ENCODE measurements at places on chromosomes 3 and 15.

- no peak for DNase-seq
Observed at GRCh38 chr3:71001303-71001830, 582.2 kb downstream of the FOXP1 start.

DNA sequence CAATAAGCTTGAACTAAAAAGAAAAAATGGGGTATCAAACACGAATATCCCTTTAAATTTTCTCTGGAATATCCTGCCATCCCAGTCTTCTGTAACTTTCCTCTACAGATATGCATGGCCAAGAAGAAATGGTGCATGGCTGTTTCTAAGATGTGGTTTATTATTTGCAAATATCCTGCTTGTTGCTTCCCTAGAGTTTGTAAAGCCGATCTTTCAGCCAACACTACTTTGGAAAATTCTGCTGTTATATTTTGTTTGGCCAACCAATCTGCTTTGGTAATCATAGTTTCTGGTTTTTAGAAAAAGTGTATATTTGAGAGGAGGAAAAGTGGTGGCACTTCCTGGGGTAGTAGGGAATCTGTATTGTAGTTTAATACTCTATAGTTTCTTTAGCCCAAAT, 13.9 kb downstream of the PHLDB2 start:
- no peak for DNase-seq

DNA sequence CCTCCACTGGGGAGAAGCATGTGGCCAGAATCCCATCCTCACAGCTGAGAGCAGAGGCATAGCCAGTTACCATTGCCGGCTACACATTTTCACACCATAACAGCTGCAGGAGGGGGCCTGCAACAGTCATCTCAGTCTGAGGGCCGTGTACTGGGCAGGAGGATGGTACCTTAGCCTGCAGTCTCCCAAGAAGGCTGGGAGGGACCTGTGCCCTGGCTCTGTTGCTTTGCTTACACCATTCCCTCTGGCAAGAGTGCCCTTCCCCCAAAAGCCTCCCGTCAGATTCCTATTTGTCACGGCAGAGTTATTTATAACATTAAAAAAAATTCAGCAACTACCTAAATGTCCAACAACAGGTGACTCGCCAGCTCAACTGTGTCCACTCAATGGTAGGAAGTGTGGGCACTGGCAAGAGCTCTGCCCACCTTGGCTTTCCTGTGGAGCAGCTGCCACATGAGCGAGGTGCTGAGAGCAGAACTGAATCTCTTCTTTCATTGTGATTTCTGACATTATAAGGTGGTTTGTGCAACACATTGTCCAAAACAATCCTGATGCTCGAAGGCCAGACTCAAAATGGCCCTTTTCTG, 4.4 kb downstream of the CAMKV start:
- no peak for DNase-seq

- no peak for DNase-seq
Observed at GRCh38 chr3:194730365-194730764, 44.7 kb downstream of the FAM43A start.

DNA sequence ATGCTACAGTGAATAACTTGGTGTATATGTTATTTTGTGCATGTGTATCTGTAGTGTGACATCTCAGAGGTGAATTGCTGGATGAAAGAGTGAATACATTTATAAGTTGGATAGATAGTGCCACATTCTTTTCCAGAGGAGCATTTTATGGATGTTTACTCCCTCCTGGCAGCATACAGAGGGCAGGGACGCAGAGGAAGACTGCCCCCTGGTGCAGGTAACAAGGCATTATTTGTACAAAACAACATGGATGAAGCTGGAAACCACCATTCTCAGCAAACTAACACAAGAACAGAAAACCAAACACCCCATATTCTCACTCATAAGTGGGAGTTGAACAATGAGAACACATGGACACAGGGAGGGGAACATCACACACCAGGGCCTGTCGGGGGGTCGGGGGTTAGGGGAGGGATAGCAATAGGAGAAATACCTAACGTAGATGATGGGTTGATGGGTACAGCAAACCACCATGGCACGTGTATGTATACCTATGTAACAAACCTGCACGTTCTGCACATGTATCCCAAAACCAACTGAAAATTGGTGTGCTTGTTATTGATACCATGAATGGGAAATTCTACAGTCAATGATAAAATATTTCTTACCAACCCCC, 57.9 kb upstream of the CTXND1 start:
- DNase-seq, result no peak

- DNase-seq, result no peak
Observed at GRCh38 chr3:161969867-161970266, 473.3 kb downstream of the OTOL1 start.

DNA sequence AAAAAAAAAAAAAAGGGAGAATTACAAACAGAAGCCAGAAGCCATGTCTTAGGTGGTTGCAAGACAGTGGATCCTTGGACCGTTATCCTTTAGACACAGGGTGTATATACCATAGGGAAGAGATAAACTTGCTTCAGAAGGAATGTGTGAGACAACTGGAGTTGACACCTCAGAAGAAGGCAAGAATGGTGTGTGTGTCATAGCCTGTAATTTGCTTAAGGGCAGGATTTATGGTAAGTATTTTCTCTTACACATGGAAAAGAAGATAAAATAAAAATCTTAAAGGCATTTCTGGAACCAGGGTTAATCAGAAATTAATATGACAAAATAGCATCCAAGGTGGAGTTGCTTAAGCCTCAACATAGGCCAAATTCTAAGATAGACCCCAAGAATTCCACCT, 19.3 kb upstream of the DNAJC19 start:
- no peak for DNase-seq

- no peak for DNase-seq
Observed at GRCh38 chr15:60363903-60364611, 33.7 kb downstream of the ANXA2 start.

DNA sequence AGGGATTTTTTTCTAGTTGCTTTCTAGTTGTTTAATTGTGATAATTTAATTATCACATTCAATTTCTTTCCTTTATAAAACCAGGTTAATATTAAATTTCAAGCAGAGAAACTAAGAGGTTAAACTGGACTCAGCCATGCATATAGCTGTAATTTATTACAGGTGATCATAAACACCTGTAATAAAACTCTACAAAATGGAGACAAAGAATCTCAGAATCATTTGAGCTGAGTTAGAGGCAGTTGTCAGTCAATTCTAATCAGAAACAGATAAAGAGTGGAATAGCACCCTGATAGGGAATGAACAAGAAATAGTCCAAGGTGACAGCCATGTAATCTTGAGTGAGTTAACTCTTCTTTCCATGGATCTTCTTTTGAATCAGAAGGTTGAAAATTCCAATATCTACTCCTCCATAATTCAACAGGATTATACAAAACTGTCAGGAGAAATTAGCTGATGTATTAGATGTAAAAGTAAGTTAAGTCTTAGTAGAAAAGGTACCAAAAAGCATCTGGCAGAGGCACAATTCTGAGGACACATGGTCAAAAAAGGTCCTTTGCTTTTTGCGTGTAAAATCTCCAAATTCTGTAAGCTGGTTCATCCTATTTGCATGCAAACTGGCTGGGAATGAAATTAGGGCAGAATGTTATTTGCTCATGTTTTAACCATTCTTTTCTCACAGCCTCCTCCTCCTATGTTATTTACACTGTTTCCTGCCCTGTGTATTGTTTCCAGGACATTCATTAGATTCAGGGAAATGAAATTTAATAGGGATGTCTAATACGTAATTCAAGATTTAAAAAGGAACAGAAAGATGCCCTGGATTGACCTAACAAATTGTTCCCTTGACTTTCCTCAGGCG, 39.4 kb upstream of the B3GNT5 start:
- no peak for DNase-seq

GRCh38 chr3:184405075-184406030, 25.5 kb downstream of the CHRD start:
- DNase-seq, result no peak

DNA sequence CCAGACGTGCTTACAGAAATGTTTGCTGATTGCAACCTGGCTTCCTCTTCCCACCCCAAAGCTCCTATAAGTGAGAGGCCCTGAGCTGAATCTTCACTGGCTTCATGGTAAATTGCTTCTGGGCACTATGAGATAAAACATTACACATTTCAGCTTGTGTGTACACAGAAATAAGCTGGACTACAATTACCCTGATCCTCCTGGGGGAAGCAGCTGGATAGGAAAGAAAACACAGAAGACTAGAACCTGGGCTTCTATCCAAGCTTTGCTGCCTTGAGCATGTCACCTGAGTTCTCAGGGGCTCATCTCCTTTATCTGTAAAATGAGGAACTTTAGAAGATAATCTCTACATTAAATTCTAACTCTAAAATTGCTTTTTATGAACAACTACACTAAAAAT, 40.3 kb downstream of the THBS1 start:
- no peak for DNase-seq

DNA sequence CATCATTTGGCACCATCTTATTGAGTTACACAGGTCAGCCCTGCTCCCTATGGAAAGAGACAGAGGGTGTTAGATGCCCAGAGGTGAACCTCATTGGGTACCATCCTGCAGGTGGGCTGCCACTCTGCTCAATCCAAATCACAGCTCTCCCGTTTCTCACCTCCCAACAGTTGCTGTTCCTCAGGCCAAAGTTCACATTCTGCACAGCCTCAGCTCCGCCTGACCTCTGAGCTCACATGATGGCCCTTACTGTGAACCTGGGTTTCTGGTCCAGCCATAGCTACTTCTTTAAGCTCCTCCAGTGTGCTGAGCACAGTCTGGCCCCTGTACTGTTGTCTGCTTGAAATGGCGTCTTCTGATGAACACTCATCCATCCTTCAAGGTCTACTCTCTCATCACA, 47.8 kb downstream of the BTD start:
- DNase-seq, result no peak

DNA sequence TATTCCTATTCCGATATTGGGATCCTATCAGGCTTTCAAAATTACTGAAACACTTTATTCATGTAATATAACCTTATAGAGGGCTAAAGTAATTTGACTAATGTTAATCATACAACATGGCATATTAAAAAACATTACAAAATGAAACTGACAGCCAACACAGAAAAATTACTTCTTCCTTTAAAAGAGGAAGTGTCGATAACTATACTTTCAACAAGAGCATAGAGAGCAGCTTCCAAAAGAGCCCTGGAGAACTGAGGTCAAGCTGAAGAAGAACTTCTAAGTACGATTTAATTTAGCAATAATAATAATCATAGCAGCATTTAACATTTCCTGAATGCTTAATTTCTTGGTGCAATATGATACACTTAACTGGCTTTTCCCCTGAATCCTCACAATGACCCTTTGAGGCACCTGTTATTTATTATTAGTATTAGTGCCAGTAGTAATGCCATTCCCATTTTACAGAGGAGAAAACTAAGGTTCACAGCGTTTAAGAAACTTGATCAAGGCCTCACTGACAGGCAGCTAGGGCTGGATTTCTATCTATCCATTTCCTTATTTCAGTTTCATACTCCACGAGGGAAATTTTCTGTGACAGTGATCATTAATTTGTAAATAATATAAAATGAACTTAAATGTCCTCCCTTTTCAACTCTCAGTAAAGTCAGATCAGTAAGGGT, 181.6 kb downstream of the CFAP20DC start:
- no peak for DNase-seq

DNA sequence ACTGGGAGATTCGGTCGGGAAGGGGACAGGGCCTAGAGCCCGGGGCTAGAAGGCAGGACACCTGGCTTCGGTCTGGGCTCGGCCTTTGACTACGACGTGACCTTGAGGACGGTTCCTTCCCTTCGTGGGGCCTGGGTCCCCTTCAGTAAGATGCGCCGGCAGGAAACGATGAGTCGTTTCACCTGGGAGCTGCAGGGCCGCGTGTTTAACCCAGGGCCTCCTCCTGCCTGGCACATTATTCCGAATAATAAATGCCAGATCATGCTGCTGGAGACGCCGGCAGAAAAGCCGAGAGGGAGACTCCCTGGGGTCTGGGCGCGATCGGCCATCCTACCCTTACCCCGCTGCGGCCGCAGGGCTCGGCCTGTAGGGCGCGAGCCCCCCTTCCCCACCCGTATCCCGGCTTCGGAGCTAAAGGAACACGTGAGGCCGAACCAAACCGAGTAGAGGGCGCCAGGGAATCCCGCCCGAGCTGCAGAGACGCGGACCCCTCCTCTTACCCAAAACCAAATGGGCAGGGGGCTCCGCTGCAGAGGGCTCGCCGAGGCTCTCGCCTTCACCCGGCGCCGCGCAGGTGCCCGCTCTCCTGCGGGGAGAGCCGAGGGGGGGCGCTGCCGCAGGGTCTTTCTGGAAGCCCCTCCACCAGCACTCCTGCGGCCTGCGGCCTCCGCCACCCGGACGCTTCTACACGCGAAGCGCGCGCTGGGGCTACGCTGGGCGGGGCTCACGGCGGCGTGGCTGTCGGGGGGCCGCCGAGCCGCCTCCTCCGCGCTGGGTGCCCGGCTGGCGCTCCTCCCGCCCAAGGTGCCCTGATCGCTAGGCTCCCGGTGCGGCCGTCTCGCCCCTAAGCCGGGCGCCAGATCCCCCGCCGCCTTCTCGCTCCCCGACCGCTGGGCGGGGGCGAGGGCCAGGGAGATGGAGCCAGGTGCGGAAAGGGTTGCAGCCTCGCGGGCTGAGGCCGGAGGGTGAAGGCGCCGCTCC, at the start of gene BDH1:
Gene BDH1, minus strand, starts transcription at position 688 of the 981 bp plus-strand sequence. CDS start 9,525 bp downstream, outside the sequence.
- peak; percentile 10 for DNase-seq

GRCh38 chr15:83978588-83978987, 257.0 kb upstream of the GOLGA6L4 start:
- no peak for DNase-seq

DNA sequence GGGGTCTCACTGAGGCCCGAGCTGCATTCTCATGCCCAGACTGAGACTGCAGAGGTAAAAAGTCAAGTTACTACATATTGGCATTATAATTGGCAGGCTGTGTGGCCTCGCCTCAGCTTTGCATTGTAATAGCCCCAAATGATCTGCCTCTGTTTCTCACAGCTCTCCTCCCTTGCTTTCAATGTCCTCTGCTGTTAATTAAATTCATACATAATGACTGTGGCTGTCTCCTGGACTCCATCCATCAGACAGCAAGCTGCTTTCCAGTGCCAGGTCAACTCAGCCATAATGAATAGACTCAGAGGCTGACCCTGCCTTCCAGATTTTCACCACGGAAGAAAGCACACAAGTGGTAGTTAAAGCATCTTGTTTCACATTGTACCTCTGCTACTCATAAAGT, 7.6 kb upstream of the RTP4 start:
- DNase-seq, result no peak

DNA sequence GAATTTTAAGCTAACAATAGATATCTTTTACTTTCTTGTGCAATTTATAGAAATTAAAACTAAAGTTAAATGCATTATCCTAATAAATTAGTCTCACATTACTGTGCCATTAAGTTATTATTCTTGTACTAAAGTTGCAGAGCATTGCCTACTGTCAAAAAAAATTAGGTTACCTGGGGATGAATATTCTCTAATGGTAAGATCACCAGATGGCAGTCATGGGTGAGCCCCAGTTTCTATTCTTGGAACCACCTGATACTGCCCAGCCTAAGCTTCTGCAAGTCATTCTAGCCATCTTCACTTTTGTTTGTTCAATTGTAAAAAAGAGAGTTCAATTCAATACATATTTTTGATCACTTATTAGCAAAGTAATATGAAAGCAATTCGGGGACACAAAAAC, 213.2 kb downstream of the CADM2 start:
- DNase-seq, result no peak

GRCh38 chr15:97867870-97868269, 92.6 kb upstream of the ARRDC4 start:
- DNase-seq, result no peak
